Pulmonary artery endothelial cell (primary cell): ENCODE measurements at places on chromosomes 5 and 9.
A peak's percentile ranks its signal among the peaks of the same experiment; 100 is the strongest.

- DNase-seq = no peak
Observed at GRCh38 chr5:148825716-148826052, 727 bp upstream of the ADRB2 start.

- no peak for DNase-seq
Observed at GRCh38 chr5:128271071-128271470, 187.5 kb downstream of the SLC12A2 start.

DNA sequence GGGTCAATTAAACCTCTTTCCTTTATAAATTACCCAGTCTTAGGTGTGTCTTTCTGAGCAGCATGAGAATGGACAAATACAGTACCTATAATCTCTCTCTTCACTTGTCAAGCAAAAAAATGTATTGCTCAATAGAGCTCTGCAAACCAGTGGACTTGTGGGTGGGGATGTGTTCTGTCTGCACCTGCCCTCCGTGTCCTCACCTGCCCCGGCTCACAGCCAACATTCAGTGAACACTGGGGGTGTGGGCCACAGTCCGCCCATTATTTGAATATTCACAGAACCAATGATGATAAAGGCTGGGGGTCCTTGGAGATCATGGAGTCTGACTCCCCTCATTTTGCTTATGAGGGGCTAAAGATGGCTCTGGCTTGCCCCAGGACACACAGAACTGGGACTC lies 36.9 kb upstream of the MED27 start:
- DNase-seq = no peak

GRCh38 chr5:107295914-107296313 lies 374.8 kb downstream of the EFNA5 start:
- DNase-seq = no peak

GRCh38 chr9:14438232-14439021 lies 124.5 kb upstream of the NFIB start:
- no peak for DNase-seq

- DNase-seq = peak; percentile 71
Observed at GRCh38 chr9:72577212-72577753, 55.9 kb downstream of the TMC1 start.

- DNase-seq = no peak
Observed at GRCh38 chr5:112865128-112865527, 4.0 kb downstream of the SRP19 start.

DNA sequence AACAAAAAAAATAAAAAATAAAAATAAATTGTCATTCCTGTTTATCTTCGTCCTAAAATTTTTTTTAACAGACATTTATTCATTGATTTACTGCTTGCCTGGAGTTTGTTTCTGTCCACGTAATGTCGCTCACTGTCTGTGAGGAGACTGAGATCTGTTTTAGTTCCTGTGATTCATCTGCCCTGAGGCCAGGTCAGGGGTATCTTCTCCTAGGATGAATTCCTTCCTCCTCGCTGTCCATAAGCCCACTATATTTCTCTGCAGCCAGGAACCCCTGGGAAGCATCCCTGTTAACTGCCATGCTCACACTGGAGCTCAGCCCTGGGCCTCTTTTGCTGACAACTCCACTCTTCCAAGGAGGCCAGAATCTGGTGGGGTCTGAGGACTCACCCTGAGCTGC lies 682.0 kb downstream of the MTRR start:
- no peak for DNase-seq

- DNase-seq = no peak
Observed at GRCh38 chr5:12357626-12358025, 453.4 kb upstream of the CTNND2 start.

- no peak for DNase-seq
Observed at GRCh38 chr9:89243296-89244061, 64.9 kb upstream of the SHC3 start.

DNA sequence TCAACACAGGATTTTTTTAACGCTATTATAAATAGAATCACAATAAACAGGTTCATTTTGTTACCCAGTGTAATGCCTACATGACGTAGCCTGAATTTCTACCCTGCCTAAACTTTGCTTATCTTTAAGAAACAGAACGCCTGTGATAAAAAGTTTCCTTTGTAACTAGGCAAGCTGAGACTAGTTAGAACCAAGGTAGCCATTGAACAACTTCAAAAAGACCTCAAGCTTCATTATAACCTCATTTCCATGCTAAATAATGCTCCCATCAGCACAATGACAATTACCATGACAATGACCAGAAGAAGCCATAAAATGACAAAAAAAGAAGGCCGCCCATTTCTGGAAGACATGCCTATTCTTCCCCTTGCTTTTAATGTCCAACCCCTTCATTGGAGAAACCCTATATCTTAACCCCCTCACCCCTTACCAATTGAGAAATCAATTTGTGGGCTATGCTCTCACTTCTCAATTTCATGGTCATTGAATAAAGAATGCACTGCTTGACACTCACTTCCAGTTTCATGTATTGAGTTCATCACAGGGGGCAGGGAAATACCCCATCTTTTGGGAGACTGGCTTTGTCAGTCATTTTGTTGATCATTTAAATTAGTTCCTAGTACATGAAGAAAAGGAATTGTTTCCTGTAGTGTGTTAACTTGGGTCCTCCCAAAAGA lies 276.8 kb downstream of the MCTP1 start:
- no peak for DNase-seq

DNA sequence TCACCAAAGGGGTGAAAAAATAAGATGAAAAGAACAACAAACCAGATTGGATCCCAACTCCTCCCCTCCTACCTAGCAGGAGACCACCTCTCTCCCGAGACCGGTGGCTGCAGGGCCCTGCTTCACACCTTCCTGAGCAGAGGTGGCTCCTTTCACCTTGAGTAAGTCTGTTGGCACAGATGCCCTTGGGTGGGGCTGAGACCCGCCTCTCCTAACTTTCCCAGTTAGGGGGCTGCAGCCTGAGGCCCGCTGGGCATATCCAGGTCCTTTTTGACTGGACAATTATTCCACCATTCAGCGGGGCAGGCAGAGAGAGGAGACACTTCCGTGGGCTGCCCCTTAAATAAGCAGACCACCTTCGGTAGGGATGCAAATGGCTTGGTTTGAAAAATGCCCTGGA lies 1.3 kb downstream of the SLC25A48 start:
- DNase-seq = no peak

GRCh38 chr9:98010445-98010844 lies 27.3 kb downstream of the ANP32B start:
- DNase-seq = peak; percentile 60

DNA sequence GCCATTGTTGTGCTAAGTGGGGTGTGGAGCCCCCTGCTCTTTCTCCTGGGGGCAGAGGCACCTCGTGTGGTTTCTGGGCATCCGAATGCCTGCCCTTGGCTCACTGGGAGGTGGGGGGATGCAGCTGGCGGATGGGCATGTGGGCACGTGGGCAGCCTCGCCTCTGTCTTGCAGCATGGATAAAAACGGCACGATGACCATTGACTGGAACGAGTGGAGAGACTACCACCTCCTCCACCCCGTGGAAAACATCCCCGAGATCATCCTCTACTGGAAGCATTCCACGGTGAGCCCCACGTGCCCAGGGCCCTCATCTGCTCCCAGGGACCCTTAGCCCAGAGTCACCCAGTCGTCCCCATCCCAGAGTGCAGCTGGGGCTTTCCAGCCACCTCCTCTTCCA lies 25.3 kb downstream of the PTGES2 start:
- DNase-seq = no peak

GRCh38 chr5:43606351-43606750 lies 3.4 kb downstream of the NNT start:
- DNase-seq = no peak
